ENCODE measurements at places on chromosomes 4 and X.

GRCh38 chrX:100681599-100681998, 37.6 kb downstream of the SRPX2 start:
- DNase-seq: no peak

DNA sequence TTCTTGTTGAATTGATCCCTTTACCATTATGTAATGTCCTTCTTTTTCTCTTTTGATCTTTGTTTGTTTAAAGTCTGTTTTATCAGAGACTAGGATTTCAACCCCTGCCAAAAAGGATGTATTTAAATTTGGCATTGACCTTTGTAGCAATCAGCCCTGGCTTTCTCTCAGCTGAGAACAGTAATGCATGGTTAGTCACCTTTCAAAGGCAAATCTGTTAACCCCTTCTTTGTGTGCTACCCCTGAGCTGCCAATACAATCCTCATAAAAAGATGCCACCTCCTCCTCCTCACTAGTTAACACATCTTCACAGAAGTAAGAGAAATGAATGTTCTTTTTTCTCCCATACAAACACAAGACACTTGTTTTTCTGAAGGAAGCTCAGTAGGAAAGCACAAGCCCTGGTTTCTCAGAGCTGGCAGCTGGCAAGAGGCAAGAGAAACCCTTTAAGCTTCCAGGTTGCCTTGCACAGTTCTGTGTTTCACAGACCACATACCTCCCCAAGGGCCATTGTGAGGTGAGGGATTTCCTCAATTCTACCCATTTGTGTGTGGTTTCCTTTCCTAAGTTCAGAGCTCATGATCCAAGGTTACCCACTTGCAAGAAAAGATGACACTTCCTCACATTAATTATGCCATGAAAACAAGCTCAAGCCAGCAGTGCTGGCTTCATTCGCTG, 122.6 kb downstream of the RCHY1 start:
- no peak for DNase-seq

GRCh38 chr4:150970685-150971151, 44.4 kb downstream of the LRBA start:
- no peak for DNase-seq

GRCh38 chrX:136697156-136697555, 49.2 kb downstream of the CD40LG start:
- DNase-seq: no peak

GRCh38 chr4:110510277-110510676, 34.3 kb downstream of the ENPEP start:
- DNase-seq: no peak

GRCh38 chr4:7155590-7156071, 36.7 kb upstream of the SORCS2 start:
- no peak for DNase-seq

- DNase-seq: no peak
Observed at GRCh38 chr4:28557755-28558154, 1697.1 kb downstream of the STIM2 start.

DNA sequence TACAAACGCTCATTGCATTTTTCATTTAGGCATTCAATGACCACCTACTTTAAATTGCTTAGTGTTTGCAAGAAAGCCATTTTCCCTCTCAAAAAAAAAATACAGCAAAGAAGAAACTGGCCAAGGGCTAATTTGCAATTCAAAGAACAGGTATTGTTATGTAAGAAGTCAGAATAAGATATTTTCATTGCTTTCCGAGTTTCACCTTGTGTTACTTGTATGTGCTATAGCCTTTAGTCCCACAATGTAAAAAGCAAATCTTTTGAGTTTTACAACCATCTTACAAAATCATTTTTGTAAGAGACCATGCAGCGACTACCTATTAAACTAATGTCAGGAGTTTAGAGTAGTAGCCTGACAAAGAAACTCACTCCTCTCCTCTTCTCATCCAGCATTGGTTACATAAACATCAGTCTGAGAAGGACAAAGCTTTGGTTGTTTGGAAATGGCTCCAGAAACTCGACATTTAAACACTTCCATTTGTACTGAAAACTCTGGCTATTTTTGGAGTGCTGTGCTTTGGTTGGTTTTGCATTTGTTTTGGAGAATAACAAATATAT, 15.3 kb downstream of the TENM3 start:
- DNase-seq: no peak

GRCh38 chr4:183636503-183636902, 22.5 kb downstream of the RWDD4 start:
- no peak for DNase-seq

GRCh38 chrX:135973025-135973547, 702 bp downstream of the MMGT1 start:
- DNase-seq: no peak

All from forelimb muscle (tissue), 1 donor.